ENCODE measurements at places on chromosomes 11 and 22.

GRCh38 chr22:25452116-25452700 is 112.3 kb upstream of the GRK3 start:
- DNase-seq, result no peak

GRCh38 chr22:31836010-31836409 is 82.2 kb downstream of the DEPDC5 start:
- DNase-seq, result no peak

GRCh38 chr11:61731211-61731951 is 21.1 kb upstream of the MYRF start:
- no peak for DNase-seq

- no peak for DNase-seq
Observed at GRCh38 chr11:76839311-76839710, 21.4 kb upstream of the ACER3 start.

- DNase-seq, result no peak
Observed at GRCh38 chr11:31987118-31988005, 103.5 kb upstream of the RCN1 start.

- DNase-seq, result no peak
Observed at GRCh38 chr11:101866619-101867491, 48.0 kb upstream of the CEP126 start.

DNA sequence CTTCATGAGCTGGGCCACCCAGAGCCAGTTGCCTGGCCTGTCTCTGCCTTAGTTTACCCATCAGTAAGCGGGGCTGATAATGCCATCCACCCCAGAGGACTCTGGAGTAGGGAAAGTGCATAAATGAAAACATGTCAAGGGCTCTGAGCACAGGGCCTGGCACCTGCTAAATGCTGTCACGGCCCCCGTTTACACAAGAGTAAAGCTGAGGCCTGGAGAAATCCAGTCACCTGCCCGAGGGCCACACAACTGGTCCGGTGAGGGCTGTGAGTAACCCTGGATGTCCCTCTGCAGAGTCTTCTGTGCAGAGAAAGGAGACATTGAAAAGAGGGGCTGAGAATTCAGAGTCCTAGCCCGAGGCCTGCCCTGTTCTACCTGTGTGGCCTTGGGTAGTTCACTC is 110.6 kb upstream of the ANO1 start:
- no peak for DNase-seq

DNA sequence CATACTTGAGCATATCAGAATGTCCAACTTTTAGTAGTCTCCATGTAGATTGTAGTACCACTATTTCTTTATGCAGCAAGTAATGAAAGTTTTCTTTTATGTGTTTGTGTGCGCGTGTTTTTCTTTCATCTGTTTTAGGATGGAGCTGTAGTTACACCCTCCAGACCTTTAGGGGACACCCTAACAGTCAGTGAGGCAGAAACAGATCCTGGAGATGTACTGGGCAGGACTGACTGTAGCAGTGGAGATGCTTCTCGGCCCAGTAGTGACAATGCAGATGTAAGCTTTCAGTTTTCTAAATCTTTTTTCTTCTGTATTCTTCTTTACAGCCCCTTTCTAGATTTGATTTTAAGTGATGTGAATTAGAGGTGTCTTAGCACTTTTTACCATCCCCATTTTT is 79.9 kb upstream of the GRIK4 start:
- no peak for DNase-seq

DNA sequence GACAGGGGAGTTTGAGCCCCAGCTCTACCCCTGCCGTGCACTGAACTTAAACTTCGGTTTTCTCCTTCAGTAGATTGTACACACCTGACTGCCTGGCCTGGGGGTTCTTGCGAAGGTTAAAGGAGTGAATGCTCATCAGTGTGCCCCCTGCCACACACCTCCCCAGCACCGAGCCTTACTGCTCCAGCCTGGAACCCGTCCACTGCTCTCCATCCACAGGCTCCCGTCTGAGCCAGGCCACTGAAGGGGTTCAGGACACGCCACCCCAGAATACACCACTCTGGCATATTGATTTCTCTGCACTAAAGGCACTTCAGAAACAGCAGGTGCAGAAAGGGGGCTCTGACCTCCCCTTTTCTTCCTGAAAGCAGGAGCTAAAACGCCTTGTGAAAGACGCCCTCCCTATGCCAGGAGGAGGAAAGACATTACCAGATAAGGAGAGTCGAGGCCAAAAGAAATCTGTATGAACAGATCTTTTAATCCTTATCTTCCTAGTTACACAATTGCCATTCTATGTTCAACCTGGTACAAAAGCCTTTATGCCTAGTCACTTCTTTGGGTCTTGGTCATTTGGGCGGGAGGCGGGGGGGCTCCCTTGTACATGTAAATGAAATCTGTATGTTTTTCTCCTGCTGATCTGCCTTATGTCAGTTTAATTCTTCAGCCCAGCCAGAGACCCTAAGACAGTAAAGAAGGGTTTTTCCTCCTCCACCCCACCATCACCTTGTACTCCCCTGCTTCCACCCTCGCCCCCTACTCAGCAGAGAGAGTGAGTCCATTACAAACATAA is 1.9 kb upstream of the SSTR3 start:
- DNase-seq, result no peak

DNA sequence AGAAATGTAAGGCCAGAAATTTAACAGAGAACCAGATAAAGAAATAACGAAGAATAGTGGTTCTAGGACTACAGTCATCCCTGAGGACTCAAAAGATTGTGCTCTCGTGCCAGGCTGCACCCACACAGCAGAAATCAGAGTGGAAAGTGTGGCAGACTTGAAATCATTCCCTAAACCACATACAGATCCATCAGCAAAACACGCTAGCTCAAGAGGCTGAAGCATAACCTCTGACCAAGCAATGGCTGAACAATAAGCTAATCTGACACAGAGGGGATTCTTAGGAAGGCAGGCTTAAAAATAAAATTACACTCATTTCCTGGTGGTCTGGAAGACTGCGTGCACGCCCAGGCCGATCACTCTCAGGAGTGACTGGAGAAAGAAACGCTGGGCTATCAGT is 19.0 kb downstream of the NCF4 start:
- no peak for DNase-seq

DNA sequence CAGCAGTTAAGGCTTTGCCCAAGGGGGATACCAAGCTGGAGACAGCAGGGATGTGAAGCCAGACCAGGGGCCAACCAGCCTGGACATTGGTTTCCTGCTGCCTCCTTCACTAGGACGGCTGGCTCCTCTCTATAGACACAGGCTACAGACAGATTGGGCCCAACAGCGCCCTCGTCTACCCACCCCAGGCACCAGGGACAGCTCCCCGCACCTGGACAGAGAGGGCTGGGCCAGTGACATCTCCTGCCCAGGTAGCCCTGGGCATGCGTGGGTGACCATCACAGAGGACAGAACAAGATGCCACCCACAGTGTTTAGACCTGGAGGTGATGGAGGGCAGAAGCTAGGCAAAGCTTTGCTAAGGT is 1.2 kb downstream of the DKK3 start:
- DNase-seq, result no peak

DNA sequence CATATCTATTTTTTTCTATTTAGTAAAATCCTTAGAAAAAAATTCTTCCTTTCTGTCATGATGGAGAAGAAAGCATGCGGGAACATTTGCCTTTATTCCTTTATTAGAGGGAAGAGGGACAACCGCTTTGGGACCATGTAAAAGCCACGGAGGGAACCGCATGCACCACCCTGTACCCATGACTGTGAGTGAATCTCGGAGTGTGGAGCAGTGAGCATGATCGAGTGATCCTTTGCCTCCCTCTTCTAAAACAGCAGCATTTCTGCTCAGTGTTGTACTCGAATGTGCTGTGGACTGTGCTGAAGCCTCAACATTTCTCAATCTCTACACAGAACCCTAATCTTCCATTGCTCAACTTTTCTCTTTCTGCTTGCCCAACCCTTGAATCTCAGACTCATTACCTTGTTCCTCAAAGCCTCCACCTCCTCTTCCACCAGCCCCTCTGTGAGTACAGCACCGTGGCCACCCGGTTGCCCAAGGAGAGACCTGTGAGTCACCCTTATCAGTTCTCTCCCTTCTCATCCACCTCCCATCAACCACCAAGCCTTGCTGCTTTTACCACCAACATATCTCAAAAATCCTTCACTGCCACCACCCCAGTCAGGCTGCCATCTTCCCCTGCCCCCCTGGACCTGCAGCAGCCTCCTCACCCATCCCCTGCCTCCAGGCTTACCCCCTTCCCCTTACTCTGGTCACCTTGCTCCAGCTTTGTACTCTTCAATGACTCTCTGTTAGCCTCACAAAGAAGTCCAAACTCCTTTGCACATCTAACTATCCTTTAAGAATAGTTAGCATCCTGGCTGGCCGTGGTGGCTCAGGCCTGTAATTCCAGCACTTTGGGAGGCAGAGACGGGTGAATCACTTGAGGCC is 103.1 kb downstream of the NAT10 start:
- no peak for DNase-seq

DNA sequence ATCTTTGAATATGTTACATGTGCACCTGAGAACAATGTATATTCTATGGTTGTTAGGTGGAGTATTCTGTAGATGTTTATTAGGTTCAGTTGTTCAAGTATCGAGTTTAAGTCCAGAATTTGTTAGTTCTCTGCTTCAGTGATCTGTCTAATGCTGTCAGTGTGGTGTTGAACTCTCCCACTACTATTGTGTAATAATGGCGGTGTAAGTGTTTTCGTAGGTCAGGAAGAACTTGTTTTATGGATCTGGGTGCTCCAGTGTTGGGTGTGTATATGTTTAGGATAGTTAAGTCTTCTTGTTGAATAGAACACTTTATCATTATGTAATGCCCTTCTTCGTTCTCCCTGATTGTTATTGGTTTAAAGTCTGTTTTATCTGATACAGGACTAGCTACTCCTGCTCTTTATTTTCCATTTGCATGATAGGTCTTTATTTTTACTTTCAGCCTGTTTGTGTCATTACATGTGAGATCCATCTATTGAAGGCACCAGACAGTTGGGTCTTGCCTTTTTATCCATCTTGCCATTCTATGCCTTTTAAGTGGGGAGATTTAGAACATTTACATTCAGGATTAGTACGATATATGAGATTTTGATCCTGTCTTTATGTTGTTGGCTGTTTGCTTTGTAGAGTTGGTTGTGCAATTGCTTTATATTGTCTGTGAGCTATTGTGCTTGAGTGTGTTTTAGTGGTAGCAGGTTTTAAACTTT is 121.6 kb downstream of the DDX10 start:
- DNase-seq, result no peak

- no peak for DNase-seq
Observed at GRCh38 chr22:50245214-50246072, 620 bp upstream of the TUBGCP6 start.

DNA sequence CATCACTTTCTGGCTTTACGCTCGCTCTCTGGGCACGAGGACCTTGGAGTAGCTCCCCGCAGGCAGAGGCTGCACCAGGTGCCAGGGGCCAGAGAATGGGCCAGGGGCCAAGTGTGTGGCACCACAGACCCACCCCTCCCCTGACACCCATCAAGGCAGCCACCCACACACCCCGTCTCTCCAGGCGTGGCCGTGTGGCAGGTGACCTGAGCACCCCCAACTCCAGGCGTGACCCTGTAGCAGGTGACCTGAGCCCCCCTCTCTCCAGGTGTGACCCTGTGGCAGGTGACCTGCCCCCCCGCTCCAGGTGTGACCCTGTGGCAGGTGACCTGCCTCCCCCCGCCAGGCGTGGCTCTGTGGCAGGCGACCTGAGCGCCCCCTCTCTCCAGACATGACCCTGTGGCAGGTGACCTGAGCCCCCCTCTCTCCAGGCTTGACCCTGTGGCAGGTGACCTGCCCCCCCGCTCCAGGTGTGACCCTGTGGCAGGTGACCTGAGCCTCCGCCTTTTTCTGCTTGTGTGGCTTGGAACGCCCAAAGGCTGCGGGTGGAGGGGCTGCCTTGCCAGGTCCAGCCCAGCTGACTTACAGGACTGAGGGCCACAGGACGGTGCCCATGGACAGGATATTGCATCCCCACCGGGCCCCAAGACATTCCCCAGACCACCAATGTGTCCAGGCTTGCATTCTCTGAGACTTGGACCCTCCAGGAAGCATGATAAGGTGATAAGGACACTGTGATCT is 667.2 kb downstream of the BRD1 start:
- peak; percentile 27 for DNase-seq

DNA sequence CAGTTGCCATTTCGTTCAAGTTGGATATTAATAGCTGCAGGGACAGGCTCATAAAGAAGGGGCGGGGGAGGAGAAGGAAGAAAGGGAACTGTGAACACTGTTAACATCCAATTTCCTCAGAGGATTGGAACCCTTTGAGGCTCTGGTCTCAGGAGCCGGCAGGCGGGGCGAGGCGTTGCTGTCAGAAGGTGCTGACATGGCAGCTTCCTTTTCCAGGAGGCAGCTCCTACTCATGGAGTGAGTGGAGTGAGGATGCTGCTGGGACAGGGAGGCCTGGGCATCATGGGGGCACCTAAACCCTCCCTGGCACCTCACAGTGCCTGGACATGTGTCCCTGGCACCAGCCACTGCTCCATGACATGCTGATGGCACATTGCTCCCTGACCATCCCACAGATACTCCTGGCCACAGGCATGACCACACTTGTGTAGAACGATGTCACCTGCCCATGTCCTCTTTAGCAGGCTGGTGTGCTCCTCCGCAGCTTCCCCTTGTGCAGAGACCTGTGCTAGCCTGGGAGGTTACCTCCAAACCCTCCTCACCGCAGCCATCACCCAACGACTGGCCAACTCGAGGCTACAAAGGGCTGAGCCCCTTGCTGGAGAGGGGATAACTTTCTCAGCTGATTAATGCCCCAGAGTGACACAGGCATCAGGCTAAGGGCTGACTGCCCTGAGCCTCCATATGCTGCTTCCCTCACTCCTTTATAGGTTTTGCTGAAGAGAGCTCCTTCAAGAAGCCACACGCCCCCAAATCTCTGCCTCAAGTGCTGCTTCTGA is 79.6 kb upstream of the NECTIN1 start:
- DNase-seq, result no peak

DNA sequence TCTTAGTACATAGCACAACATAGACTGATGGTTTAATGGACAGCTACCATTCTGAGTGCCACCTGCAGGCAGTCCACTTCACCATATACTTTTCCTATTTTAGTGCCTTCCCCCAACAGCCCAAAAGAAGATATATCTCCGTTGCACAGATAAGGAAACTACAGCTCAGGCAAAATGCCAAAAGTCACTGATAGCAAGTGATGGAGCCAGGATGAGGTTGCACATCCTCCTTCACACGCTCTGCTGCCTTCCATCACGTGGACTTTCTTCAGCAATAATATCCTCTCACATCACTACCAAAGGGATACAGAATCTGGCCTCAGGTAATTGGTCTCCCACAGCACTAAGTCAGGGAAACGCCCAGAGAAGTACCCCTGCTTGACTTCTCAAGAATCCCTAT is 7.5 kb downstream of the TCF20 start:
- no peak for DNase-seq

GRCh38 chr11:2101171-2101675 is 38.0 kb downstream of the IGF2 start:
- DNase-seq, result no peak
